ENCODE measurements at places on chromosomes 11 and 22.

GRCh38 chr11:108491936-108492335, 6.2 kb downstream of the POGLUT3 start:
- no peak for DNase-seq

GRCh38 chr11:43119275-43119970, 192.4 kb upstream of the API5 start:
- DNase-seq, result no peak

GRCh38 chr22:20031732-20032406, 11.0 kb downstream of the TANGO2 start:
- no peak for DNase-seq

- DNase-seq, result peak; percentile 42
These were observed 109.3 kb downstream of the GGTLC2 start for GRCh38 chr22:22753526-22754267.

- no peak for DNase-seq
These were observed 60.0 kb downstream of the BARX2 start for GRCh38 chr11:129435499-129436245.

DNA sequence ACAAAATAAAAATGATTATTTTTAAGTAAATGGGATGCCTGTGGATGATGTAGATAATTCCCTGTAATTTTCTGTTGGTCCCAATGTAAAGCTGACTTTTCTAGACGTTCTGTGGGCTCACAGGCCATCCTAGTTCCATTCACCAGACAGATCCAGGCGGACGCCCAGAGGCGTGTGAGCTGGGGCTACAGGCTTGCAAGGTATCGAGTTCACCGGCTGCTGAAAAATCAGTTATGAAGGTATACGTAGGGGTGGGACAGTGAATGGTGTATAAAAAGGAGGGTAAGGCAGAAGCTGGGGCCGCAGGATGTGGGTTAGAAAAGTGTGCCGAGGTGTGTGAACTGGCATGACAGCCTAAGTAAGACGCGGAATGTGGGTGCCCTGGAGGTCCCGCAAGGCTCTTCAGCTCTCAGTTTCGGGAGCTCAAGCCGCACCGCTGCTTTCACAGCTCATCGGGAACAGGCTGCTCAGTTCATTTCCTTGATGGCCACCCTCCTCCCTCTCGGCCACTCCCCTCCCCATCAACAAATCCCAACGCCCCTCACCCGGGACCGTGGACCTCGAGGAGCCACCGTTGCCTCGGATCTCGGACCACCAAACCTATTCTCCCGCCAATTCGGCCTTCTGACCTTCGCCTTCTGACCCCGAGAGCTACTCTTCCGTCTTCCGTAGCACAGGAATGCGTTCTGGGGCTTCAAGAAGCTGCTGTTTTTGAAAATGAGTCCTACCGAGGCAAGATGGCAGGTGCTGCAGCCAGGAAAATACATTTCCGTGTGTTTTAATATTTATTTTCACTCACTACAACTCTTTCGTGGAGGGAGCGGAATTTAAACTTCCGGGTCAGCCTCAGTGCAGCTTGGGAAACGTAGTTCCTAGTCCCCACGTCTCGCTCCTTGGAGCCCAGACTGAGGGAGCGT, at the start of gene XNDC1N:
TSS of gene XNDC1N (minus strand) at position 775 of the 917 bp plus-strand sequence. CDS start 5,241 bp downstream, outside the sequence.
- DNase-seq, result peak; percentile 87

GRCh38 chr22:36470162-36470993, 11.1 kb downstream of the TXN2 start:
- peak; percentile 92 for DNase-seq

GRCh38 chr11:64148917-64149617, 16.8 kb downstream of the MACROD1 start:
- DNase-seq, result no peak

DNA sequence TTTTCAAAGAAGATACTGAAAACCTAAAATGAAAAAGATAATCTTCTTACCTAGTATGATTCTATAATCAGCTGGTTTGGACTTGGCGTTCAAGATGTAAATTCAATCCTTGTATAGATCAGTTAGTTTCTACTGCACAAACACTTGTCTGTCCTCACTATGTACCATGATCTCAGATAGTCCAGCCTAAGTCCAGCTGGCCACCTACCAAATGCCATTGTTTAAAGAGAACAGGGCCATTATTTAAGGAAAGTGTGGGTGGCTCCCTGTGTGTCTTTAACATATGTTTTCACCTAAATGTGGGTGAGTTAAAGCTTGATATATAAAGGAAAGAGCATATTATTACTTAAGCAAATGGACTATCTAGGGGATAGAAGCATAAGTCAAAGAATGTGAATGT, 38.6 kb downstream of the BLID start:
- no peak for DNase-seq

DNA sequence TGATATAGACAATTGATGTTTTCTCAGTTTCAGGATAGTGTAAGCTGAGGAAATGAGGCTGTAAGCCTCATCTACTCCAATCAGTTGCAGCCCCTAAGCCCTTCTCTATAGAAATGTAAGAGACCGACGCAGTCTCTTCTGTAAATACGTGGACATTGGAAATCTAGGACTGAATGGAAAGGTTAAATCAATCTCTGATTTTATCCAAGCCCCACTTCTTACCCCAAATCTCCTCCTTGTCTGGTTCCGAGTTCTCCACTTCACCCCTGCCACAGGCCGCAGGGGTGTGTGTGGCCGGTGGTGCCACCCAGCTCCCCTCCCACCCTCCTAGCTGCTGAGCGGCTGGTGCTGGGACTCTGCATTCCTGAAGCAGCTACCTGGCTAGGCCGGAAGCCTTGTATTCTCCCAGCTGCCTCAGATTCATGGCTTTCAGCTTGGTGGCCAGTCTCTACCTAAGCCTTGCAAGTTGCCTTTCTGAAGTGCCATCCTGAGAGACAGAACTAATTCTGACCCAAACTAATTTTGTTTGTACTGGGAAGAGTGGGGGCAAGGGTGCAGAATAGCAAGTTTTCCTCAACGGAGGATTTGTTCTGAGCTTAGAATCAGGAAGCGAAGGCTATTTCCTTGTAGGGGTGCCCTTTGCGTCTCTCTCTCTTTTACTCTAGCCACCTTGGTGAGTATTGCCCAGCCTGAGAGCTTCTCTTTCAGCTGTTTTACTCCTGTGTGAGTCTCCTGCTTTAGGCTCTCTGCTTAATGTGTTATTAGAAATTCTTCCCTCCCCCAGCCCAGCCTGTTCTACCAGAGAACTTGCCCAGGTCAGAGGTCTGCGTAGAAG, 749 bp downstream of the VWA5A start:
- DNase-seq, result no peak

DNA sequence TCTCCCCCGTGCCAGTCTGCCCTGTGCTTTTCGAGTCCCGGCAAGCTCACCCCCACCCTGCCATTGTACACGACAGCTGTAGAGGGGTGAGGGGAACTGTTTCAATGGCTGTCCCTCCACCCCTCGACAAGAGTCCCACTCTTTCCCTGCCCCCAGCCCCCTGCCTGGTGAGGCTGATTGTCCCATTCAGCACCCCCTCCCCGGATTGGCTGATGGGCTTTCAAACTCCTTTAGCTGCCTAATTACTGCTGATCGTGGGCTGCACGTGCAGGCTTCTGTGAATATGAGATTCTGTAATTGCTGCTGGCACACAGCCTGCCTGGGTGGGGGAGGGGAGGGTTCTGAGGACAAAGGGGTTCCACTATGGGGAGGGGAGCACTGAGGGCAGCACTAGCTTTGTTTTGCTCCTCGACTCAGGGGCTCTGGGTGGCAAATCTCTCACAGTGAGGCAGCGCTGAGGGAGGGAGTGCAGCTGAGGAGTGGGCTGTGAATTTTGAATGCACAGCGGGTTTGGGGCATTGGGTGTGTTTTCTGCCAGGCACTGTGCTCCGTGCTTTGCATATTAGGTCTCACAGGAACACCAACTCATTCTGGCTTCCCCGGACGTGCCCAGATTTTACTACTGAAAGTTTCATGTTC, 42.6 kb upstream of the ACCSL start:
- no peak for DNase-seq

GRCh38 chr11:32109138-32109537, 18.3 kb downstream of the RCN1 start:
- no peak for DNase-seq

DNA sequence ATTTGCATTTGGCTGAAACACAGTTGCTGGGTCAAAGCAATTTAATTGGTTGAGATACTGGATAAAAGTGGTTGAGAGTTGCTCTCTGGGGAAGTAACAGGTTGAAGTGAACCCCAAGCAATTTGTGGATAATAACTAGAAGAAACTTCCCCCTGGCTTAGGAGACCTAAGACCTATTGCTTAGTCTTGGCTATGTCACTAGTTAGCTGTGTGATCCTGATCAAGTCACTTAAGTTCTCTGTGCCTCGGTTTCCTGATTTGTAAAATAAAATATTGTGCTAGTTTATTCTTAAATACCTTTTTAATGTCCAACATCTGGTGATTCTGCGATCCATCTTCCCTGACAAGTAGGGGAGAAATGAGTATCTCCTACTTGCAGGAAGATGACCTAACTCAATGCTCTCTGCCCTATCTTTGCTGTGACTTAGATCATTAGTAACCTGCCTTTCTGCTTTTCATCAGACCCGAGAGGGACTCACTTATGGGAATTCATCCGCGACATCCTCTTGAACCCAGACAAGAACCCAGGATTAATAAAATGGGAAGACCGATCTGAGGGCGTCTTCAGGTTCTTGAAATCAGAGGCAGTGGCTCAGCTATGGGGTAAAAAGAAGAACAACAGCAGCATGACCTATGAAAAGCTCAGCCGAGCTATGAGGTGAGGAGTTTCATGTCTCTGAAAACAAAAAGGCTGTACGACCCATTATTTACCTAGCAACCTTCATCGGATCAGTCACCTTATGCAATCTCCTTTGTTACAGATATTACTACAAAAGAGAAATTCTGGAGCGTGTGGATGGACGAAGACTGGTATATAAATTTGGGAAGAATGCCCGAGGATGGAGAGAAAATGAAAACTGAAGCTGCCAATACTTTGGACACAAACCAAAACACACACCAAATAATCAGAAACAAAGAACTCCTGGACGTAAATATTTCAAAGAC, 37.5 kb downstream of the EHF start:
- DNase-seq, result no peak

GRCh38 chr11:44371706-44372105, 61.8 kb upstream of the ALX4 start:
- DNase-seq, result no peak

DNA sequence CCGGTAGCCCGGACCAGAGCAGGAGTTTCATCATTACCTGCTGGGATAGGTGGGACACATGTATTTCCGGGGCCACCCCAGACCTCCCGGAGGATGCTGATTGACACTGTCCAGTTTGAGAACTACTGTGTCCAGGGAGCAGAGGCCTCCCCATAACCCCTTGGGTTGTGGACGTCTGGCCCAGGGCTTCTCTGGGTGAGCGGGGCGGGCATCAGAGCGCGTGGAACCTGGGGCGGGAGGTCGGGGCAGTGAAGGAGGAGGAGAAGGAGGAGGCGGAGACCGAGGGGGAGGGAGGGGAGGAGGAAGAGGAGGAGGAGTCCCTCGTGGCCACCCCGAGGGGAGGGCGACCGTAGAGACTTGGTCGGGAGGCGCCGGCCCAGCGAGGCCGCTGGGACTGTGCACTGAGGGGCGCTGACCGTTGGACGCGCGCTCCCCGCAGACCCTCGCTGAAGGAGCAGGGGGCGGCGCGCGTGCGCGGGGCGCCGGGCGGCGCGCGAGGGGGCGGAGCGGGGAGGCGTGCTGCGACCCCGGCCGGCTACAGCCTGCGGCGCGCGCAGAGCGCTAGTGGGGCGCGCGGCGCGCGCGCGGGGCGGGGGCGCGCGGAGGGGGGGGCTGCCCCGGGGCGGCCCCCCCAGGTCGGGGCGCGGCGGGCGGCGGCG, at the start of gene GRK3:
TSS of gene GRK3 (plus strand) at position 356 of the 659 bp plus-strand sequence. CDS start 366 bp downstream, outside the sequence.
- DNase-seq, result peak; percentile 35

DNA sequence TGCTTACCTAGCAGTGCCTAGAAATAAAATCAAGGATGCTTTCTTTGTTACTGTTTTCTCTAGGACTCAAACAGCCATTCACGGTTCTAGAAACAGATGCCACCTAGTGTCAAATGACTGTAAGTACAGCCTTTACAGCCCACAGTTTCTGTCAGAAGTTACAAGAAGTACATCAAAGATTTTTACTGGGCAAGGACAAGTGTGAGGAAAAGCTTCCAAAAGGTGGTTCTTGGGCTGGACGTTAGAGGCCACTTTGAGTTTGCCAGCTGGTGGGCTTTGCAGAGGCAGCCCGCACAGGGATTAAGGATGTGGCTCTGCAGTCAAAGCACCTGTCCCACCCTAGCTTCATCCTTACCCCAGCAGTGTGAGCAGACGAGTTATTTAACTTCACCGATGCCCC, 6.9 kb downstream of the KMT5B start:
- peak; percentile 80 for DNase-seq

DNA sequence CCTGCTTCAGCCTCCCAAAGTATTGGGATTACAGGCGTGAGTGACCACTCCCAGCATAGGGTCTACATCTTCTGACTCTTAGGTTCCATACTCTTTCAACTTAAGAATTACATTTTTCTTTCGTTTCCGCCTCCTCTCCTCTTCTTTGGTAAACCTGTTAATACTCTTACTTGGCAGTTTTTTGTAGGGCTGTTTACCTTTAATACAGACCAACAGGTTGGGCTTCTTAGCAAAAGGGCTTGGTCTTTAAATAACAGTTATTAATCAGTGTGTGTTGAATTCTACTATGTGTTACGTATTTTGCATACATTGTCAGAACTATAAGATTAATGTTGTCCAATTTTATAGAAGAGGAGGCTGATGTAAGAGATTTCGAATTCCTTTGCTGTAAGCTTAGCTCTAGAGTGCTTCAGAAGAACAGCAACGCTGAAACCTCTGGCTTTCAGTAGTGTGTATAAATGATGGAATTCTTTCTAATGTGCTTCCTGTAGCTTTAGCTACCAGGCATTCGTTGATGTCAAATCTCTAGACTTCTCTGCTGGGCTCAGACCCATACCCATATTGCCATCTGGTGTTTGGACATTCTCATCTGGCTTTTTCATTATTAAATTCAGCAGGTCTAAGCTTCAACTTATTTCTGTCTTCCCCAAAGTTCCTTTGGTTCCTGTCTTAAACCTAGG, 3.1 kb downstream of the FDX1 start:
- DNase-seq, result peak; percentile 20

- DNase-seq, result no peak
These were observed 14.7 kb downstream of the KCNQ1OT1 start for GRCh38 chr11:2685051-2685450.

GRCh38 chr11:86476109-86476861, 101.6 kb downstream of the CCDC81 start:
- DNase-seq, result peak; percentile 28

GRCh38 chr22:35349704-35350538, 31.0 kb upstream of the HMOX1 start:
- DNase-seq, result peak; percentile 40

Data from cardiac fibroblast (primary cell).